GM19239 (cell line): ENCODE measurements at places on chromosomes 12 and 14.
A peak's percentile ranks its signal among the peaks of the same experiment; 100 is the strongest.

GRCh38 chr12:28446031-28446430, 255.8 kb downstream of the CCDC91 start:
- no peak for DNase-seq

- DNase-seq = no peak
Observed at GRCh38 chr12:116495260-116495659, 63.9 kb upstream of the MAP1LC3B2 start.

DNA sequence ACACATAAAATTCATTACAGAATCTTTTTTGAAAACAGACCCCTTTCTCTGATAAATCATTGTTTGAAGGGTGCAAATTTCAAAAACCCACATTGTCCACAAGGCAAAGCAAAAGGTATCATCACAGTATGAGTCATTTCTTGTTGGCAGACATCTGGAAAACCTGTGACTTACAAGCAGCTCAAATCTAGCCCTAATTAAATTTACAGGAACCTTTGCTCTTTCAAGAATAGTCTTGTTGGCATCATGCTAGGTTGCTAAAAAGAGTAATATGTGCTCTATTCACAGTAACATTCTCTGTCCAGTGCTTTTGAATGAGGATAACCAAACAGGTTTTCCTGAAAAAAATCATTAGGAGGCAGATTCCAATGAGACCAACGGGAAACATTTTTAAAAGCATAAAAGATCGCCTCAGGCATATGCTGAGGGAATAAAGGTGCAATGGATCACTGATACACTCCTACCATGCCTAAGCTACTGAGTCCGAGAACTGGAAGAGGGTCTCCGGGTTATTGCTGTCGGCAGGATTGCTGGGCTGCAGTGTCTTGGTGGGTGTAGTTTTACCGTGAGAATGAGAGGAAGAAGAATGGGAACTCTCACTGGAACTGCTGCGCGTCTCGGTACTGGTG, 55.5 kb upstream of the TTC7B start:
- DNase-seq = no peak

DNA sequence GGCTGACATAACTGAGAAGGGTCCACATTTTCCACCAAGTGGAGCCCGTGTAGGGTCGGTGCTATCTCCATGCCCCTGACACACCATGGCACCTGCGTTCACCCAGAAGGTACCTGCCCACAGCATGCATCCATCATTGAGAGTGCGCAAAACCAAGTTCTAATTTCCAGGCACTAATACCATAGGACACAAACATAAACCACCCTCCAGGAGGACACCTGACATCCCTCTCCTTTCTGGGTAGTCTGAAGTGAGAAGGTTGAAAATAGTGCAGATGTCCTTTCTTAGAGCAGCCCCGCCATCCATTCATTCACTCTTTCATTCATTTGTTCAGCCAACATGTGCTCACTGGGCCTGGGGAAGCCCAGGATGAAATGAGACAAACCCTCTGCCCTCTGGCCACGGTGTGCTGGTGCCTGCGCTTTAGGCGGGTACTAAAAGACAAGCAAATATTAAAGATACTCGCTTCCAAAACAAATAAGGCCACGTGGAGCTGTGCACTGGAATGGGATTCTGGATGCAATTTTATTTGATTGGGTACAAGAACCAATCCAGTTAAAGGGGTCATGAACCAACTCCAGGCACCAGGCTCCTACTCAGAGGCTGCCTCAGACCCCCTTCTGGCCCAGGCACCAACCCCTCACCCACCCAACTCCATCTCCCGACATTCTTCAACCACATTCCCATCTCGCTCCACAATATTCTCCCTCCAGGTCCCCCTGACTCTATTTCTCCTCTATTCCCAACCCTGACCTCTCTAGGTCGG, 1.2 kb downstream of the TTC7B start:
- no peak for DNase-seq

- DNase-seq = no peak
Observed at GRCh38 chr14:67449096-67449495, 37.1 kb upstream of the PLEK2 start.

DNA sequence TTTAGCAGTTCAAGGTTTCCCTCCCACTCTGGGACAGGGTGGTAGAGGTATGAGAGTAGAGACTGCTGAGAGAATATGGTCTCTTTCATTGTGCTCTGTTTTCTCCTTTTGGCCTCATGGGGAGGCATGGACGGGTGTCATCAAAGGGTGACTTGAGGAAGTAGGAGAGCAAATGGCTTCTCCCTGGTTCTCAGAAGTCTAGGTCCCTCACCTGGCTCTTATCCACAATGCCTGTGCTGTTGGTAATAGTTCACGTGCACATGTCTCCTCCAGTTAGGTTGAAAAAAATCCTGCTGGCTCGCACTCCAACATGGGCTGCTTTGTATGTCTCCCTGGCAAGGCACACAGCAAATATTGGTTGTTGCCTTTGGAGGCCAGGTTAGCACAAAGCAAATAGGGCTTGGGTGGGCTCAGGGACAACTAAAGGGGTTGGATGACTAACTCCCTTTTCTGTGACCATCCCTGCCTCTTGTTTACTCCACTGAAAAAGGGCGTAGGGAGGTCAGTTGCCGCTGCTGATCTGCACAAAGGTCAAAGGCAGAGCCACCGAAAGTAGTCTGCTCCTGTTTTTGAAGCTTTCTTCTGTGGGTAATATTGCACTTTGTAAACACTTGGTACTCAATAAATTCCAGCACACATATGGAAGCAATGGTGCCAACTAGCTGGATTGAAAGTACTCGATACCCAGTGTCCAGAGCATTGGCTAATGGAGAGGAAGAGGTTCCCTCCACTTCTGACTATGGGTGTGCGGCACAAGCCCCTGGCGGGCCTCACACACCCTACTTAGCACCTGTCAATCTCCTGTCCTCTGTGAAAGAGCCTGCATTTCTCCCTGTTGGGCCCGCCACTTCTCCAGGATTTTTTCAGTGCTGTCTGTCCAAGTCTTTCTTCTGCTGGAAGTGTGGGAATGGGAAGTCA, 121.8 kb downstream of the SLC38A6 start:
- no peak for DNase-seq

DNA sequence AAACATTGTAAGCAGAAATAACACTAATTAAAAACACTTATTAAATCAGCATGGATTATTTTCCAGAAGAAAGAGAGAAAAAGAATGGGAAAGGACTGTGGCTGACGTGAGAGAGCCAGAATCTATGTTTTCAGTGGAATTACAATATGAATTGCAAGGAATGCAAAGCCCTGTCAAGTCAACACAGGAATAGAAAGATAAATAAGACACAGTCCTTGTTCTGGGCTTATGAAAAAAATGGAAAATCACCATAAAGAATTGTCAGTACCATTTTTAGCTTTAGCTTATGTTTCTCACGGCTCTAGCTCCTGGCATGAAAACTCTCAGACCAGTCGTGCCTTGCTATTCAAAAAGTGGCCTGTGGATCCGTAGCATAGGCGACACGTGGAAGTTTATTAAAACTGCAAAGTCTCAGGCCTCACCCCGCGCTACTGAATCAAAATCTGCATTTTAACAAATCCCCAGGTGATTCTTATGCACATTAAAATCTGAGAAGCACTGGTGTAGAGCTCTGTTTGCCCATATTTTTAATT, 549.1 kb downstream of the RPS29 start:
- no peak for DNase-seq

DNA sequence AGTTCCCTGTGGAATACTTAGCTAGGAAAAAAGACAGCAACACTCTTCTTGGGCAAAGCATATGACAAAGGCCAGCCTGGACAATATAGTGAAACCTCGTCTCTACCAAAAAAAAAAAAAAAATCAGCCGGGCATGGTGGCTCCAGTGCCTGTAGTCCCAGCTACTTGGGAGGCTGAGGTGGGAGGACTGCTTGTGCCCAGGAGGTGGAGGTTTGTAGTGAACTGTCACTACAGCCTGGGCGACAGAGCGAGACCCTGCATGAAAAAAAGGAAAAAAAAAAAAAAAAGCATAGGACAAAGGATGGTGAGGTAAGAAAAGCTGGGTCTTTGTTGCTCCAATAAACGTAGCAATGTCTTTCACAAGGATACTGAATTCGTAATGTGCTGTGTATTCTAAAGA, 1.1 kb downstream of the TXNDC16 start:
- no peak for DNase-seq

DNA sequence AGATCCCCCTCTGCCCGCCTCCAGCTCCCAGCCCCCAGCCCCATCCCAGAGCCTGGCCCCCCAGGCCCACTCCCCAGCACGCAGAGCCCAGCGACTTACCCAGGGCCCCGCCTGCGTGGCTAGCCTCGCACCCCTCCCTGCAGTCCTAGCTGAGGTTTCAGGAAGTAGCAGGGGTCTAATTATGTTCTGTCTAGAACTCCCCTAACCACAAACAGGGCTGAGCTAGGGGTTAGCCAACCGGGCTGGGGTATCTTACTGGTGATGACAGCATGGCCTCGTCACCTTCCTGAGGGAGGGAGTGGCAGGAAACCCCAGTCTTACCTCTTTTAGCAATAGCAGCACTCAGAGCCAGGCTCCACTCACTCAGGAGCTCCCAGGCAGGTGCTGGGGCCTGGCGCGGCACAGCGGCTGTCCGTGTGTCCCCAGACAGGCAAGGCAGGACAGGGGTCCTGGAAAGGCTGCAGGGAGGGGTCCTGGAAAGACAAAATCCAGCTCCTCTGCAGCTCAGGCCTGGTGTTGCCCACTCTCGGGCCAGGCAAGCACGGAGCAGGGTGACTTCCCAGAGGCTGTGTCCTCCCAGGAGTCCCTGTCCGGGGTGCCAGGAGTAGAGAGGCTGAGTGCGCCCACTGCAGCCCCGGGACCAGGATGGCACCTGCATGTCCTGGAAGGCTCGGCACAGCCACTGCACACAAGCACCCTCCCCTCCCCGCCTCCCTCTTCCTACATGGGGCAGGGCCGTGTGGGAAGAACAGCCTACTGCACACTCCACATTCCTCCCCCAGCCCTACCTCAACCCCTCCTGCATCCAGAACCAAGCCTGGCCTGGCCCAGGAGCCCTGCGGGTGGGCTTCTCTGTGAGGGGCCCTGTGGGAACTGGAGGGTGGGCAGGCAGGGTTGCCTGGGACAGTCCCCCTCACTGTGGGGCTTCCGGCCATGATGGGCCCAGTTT, at the start of gene GPR132:
TSS of gene GPR132 (minus strand) at position 151 of the 949 bp plus-strand sequence. CDS start 10,010 bp downstream, outside the sequence.
- peak; percentile 83 for DNase-seq

- DNase-seq = no peak
Observed at GRCh38 chr14:75318353-75318752, 39.7 kb downstream of the FOS start.

- DNase-seq = no peak
Observed at GRCh38 chr12:42916143-42916542, 326.6 kb upstream of the PRICKLE1 start.

DNA sequence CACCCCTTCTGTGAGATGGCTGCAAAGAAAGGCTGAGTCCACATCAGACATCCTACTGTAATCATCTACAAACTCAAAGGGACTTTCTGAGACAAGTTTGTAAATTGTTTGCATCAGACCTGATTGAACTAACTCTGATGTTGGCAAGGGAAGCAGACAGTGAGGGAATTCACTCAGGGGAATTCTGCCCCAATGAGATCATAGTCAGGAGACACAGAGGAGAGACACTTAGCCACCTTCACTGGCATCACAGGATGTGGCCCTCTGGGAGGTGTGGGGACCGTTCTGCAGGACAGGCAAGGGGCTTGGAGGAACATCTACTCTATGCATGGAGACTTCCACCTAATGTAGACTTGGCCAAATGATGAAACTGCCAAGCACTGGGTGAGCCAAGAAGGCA, 70.7 kb upstream of the DDX11 start:
- DNase-seq = no peak

DNA sequence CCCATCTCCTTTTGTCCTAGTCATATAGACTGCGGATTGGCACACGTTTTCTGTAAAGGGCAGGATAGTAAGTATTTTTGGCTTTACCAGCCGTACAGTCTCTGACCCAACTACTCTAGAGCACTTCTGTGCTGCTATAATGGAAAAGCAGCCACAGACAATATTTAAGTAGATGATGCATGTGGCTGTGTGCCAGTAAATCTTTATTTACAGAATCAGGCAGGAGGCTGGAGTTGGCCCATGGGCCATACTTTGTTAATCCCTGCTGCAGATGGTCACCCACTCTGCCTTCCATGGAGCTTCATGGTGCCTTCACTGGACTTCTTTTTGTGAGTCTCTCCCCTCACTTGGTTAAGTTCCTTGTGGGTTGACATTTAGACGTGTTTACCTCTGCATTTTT, 584.5 kb upstream of the TBX3 start:
- DNase-seq = no peak

GRCh38 chr12:130074661-130075406, 87.4 kb upstream of the FZD10 start:
- no peak for DNase-seq
